Pancreas (tissue), 10 donors: ENCODE measurements at places on chromosomes 3 and 15. TPM values are rescaled to one million over a fixed set of nuclear protein-coding genes. Genes with fewer than 3 reads are reported as not detected.

The A4GNT gene
- 0.97 TPM for total RNA-seq

The CDHR4 gene
- not detected for total RNA-seq

The ZPLD1 gene
- 0.18 TPM for total RNA-seq

The GABRB3 gene
- 5.0 TPM for total RNA-seq

- no peak overlapping the region for H3K4me3 ChIP-seq
- no peaks in the 10 kb centered on the region for H3K27me3 ChIP-seq
- no peaks in the 10 kb centered on the region for H3K36me3 ChIP-seq
- peaks cover 2% of the 10 kb centered on the region for H3K4me1 ChIP-seq
These were observed 1.1 kb upstream of the SCAMP5 start for GRCh38 chr15:74994236-74994635.

DNA sequence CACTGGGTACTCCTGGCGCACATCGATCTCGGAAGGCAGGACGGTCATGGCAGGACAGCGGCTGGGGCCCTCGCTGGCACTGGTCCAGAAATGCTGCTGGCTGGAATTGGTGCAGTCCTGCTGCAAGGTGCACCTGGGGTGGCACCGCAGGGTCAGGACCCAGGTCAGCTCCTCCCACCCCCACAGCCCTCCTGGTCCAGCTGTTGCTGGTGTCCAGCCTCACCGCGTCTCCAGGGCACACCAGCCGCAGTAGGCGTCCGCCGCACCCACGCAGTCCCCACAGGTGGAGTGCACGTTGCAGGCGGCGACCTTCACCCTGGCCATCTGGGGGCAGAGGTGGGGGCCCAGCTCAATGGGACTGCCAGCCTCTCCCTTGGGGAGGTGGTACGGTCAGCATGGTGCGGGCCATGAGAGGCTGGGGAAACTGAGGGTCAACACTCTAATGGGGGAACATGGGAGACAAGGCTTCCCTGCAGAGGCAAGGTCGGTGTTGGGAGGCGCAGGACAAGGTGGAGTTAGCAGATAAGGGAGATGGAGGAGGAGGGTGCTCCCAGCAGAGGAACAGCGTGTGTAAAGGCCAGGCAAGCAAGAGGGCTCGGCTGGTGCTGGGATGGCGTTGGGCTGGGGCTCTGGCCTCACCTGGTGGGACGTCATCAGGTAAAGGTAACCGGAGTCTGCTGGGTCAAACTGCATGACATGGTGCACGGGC is 20.4 kb downstream of the PLXND1 start:
- H3K27me3 ChIP-seq: no peaks in the 10 kb centered on the region
- DNase-seq: no peak
- H3K4me3 ChIP-seq: no peak overlapping the region
- H3K4me1 ChIP-seq: no peaks in the 10 kb centered on the region

GRCh38 chr15:34620814-34621213 is 37.4 kb upstream of the GOLGA8B start:
- H3K4me1 ChIP-seq: no peaks in the 10 kb centered on the region
- no peak overlapping the region for H3K4me3 ChIP-seq
- H3K36me3 ChIP-seq: no peaks in the 10 kb centered on the region

DNA sequence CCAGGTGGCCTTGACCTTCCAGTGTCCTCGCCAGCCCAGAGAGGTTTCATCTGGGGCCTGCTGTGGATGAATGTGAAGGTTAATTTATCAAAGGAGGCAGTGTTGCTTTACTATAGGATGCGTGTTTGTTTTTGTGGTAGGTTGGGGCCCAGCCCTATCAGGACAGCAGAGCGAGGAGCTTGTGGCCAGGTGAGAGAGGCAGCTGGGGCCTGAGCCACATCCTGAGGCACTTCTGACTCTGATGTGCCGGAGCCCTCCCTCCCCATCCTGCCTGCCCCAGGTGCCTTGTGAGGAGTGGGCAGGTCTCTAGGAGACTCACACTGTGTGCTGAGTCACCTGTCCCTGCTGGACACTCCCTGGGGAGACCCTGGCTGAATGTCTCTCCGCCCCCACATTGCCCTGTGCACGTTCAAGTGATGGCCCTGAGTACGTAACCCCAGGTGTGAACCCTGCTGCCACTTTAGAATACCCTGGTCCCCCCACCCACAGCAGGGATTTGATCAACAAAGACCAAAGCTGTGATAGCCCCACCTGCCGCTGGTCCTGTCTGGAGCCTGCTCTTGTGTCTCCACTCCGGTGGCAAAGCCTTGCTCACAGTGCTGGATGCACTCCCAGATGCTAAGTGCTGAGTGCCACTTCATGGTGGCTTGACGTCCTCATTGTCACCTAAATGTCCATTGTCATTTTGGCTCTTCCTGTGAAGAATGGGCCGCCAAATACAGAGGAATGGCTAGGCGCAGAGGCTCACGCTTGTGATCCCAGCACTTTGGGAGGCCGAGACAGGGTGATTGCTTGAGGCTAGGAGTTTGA is 16.0 kb downstream of the FBLN2 start:
- DNase-seq: no peak
- H3K27me3 ChIP-seq: no peaks in the 10 kb centered on the region
- no peak overlapping the region for H3K4me3 ChIP-seq
- H3K27ac ChIP-seq: no peak overlapping the region
- no peaks in the 10 kb centered on the region for H3K4me1 ChIP-seq

- no peaks in the 10 kb centered on the region for H3K36me3 ChIP-seq
- H3K27ac ChIP-seq: no peak overlapping the region
- DNase-seq: no peak
- no peak overlapping the region for H3K4me3 ChIP-seq
These were observed 229.7 kb downstream of the ISL2 start for GRCh38 chr15:76566276-76566675.

GRCh38 chr3:129558772-129559564 is 16.0 kb downstream of the H1-8 start:
- H3K4me1 ChIP-seq: no peaks in the 10 kb centered on the region
- H3K27ac ChIP-seq: no peak overlapping the region
- H3K36me3 ChIP-seq: no peaks in the 10 kb centered on the region
- no peak for DNase-seq
- no peaks in the 10 kb centered on the region for H3K27me3 ChIP-seq

DNA sequence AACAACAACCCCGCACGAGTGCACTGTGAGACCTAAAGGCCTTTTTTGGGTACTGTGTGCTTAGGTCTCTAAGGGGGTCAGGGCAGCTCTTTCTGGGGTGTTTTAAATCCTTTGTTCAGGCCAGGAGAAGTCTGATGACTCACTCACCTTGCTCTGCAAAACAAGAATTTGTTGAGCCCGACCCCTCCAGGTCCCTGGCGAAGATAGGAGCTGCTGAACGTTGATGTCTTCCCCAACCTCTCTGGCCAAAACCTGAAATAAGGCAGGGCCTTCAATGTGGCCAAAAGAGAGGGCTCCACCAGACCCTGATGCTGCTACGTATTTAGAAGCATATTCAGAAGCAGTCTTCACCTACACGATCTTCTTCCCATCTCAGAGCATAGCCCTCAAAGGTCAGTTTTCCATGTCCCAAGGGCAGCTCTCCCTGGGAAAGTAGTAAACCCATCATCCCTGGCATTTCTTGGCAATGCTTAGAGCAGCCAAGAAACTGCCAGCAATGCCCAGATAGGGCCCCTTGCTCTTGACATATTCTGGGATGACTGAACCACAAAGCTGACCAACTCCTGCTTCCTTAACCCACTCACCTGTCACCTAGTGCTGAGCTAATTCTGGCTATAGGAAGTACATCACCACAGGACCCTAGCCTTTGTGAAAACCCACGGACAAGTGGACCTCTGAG is 27.1 kb downstream of the CCDC13 start:
- H3K27ac ChIP-seq: peak overlapping the region; percentile 60
- H3K36me3 ChIP-seq: no peaks in the 10 kb centered on the region
- no peaks in the 10 kb centered on the region for H3K4me1 ChIP-seq
- no peaks in the 10 kb centered on the region for H3K27me3 ChIP-seq
- no peak overlapping the region for H3K4me3 ChIP-seq

DNA sequence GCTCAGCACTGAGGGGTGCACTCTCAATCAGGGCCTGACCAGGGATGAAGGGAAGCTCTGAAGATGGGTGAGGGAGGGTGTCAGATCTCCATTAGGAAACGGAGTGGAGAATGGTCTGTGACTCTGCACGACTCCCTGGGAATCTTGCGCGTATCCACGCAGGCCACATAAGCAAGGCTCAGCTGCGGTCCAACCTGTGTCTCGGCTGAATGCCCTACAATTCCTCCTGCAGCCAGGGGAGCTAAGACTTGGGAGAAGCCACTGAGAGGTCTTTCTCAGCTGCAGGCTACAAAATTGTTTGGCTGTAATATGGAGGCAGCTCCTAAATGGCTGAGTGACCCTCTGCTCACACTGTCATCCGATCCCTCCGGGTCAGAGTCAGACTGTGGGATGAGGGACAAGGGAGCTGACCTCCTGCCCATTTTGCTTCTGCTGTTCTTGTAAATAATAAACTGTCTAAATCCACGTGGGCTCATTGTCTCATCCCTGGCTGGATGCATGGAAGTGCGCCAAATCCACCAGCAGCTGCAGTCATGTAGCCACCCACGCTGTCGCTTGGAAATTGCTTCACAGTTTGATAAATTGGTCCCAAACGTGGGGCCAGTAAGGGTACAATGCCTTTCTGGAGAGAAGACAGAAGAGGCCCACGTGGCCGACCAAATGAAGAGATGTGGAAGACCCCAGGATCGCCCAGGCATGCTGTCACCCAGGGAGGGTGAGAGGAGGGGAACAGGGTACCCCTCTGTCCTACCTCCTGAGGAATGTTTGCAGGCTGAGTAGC is 30.5 kb downstream of the ALS2CL start:
- H3K4me3 ChIP-seq: no peak overlapping the region
- no peaks in the 10 kb centered on the region for H3K27me3 ChIP-seq
- H3K36me3 ChIP-seq: no peaks in the 10 kb centered on the region
- no peak overlapping the region for H3K27ac ChIP-seq
- DNase-seq: peak; percentile 51
- peaks cover 7% of the 10 kb centered on the region for H3K4me1 ChIP-seq
